ENCODE measurements at places on chromosomes 7 and 10. TPM values are rescaled to one million over a fixed set of nuclear protein-coding genes. Genes with fewer than 3 reads are reported as not detected.

DNA sequence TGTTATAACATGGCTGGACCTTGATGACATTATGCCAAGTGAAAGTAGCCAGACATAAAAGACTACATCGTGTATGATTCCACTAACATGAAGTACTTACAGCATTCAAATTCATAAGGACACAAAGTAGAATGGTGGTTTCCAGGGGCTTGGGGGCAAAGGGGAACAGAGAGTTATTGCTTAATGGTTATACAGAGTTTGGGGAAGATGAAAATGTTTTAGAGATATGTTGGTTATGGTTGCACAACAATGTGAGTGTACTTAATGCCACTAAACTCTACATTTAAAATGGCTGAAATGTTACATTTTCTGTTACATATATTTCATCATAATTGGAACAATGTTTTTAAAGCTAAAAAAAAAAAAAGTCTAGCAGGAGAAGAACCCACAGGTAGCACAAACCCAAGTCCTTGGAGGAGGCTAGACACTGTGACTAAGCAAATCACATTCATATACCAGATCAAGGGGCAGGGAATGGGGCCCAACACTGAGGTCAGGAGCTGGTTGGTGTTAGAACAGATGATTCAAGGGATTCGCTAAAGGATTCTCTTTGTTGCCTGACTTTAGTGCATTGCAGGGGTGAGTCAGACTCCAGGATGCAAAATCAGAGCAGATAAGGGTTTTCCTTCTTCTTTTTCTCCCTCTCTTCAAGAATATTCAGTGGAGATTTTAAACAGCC is 25.1 kb upstream of the AOAH start:
- H3K36me3 ChIP-seq: no peaks in the 10 kb centered on the region
- no peak overlapping the region for H3K4me3 ChIP-seq
- no peaks in the 10 kb centered on the region for H3K27me3 ChIP-seq
- peaks cover 5% of the 10 kb centered on the region for H3K4me1 ChIP-seq
- no peak for DNase-seq

DNA sequence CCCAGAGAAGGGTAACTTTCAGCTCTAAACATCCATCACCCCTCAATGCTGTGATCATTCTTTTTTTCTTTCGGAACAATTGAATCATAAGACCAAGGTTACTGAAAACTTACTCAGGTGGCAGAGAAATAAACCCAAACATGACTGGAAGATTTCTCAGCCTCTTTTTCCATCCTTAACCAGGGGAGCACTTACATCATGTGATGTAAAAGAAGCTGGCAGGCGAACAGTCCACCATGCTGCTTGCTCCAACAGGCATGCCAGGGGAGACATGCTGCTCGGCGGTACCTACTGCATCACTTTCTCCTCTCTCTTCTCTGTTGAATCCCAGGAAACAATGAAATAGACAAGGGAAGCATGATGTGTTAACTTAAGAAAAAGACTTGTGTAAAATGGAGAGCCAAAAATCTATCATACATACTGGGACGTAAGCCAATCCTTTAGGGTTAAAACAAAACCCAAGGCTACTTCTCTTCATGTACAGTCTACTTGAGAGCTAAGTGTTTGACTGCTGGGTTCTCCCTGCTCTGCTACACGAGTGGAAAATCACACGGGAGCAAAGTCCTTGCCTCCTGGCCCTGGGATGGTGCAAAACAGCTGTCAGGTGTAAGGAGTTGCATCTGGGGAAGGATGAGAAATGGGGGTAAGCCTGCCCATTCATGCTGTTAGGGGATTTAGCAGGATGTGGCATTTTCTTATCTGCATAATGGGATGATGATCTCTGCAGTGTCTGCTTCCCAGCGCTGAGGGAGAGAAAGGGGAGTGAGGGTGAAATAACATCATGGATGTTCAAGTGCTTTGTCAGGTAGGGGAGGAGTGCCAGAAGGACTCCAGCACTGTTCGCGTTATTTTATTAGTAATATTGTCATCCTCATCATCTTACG is 64.3 kb upstream of the ZNF438 start:
- no peaks in the 10 kb centered on the region for H3K36me3 ChIP-seq
- no peak overlapping the region for H3K27ac ChIP-seq
- no peak for DNase-seq
- no peaks in the 10 kb centered on the region for H3K27me3 ChIP-seq

DNA sequence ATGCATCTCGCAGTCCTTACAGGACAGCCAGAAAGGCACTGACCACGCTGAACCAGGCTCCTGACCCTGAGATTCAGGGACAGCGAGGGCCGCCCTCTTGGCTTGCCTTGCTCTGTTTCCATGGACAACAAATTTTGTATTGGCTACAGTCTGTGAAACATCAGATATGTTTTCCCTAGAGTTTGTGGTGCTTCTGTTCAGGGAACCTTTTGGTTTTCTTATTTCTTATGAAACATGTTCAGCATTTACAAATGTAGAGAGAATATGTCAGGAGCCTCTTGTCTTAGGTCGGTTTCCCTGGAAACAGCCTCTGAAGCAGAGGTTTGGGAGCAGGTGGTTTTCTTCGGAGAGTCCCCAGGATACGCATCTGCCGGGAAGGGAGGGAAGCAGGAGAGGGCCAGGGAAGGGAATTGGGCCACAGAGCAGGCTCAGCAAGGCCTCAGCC is 260.1 kb downstream of the CCDC3 start:
- no peaks in the 10 kb centered on the region for H3K36me3 ChIP-seq
- H3K27ac ChIP-seq: no peak overlapping the region
- H3K27me3 ChIP-seq: no peaks in the 10 kb centered on the region
- no peak overlapping the region for H3K4me3 ChIP-seq

GRCh38 chr7:29812185-29812876 is 6.0 kb downstream of the WIPF3 start:
- no peak overlapping the region for H3K27ac ChIP-seq
- peaks cover 51% of the 10 kb centered on the region for H3K27me3 ChIP-seq
- no peak overlapping the region for H3K4me3 ChIP-seq
- H3K36me3 ChIP-seq: no peaks in the 10 kb centered on the region
- DNase-seq: no peak
- H3K4me1 ChIP-seq: peaks cover under 1% of the 10 kb centered on the region

GRCh38 chr10:13842117-13842516 is 255.4 kb downstream of the PRPF18 start:
- H3K4me1 ChIP-seq: peaks cover 7% of the 10 kb centered on the region
- no peak for DNase-seq

- H3K4me1 ChIP-seq: no peaks in the 10 kb centered on the region
- H3K36me3 ChIP-seq: no peaks in the 10 kb centered on the region
- no peaks in the 10 kb centered on the region for H3K27me3 ChIP-seq
- no peak overlapping the region for H3K4me3 ChIP-seq
These were observed 7.3 kb upstream of the KIAA1217 start for GRCh38 chr10:24201503-24202180.

CDK14 gene
- 47.2 TPM for total RNA-seq

LIPN gene
- total RNA-seq: 1.0 TPM

DNA sequence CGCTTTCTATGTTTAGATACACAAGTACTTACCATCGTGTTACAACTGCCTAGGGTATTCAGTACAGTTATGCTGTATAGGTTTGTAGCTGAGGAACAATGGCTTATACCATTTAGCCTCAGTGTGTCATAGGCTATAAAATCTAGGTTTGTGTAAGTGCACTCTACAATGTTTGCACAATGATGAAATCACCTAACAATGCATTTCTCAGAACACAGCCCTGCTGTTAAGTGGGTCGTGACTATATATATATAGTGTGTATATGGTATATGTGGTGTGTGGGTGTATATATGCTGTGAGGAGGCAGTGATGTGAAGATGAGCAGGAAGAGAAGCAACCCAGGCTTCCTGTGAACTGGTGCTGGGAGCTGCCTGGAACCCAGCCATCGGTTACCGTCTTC is 65.6 kb upstream of the MKI67 start:
- no peaks in the 10 kb centered on the region for H3K4me1 ChIP-seq
- peaks cover 9% of the 10 kb centered on the region for H3K27me3 ChIP-seq
- no peak for DNase-seq
- H3K4me3 ChIP-seq: no peak overlapping the region
- H3K36me3 ChIP-seq: no peaks in the 10 kb centered on the region

CUBN gene
- 1.3 TPM for total RNA-seq

GRCh38 chr10:74836877-74837276 is 10.5 kb downstream of the KAT6B start:
- no peak overlapping the region for H3K27ac ChIP-seq
- H3K4me3 ChIP-seq: no peak overlapping the region
- H3K4me1 ChIP-seq: peaks cover 25% of the 10 kb centered on the region
- H3K27me3 ChIP-seq: no peaks in the 10 kb centered on the region

- DNase-seq: no peak
- no peak overlapping the region for H3K4me3 ChIP-seq
- H3K36me3 ChIP-seq: no peaks in the 10 kb centered on the region
- H3K4me1 ChIP-seq: no peaks in the 10 kb centered on the region
- no peaks in the 10 kb centered on the region for H3K27me3 ChIP-seq
These were observed 72.3 kb upstream of the SP8 start for GRCh38 chr7:20858951-20859350.

LBX1 gene
- total RNA-seq: not detected

GRCh38 chr7:130896051-130896881 is 162.3 kb upstream of the KLF14 start:
- no peak overlapping the region for H3K4me3 ChIP-seq
- no peaks in the 10 kb centered on the region for H3K27me3 ChIP-seq
- peaks cover 74% of the 10 kb centered on the region for H3K4me1 ChIP-seq
- peaks cover 56% of the 10 kb centered on the region for H3K36me3 ChIP-seq
- H3K27ac ChIP-seq: peak overlapping the region; percentile 37
- DNase-seq: no peak

GRCh38 chr7:27793780-27794179 is 53.8 kb downstream of the TAX1BP1 start:
- no peak overlapping the region for H3K4me3 ChIP-seq
- no peaks in the 10 kb centered on the region for H3K4me1 ChIP-seq
- H3K36me3 ChIP-seq: peaks cover 85% of the 10 kb centered on the region

CAMK1D gene
- 17.1 TPM for total RNA-seq
